ENCODE measurements at places on chromosomes 1 and 21.

- DNase-seq: no peak
Measured at GRCh38 chr1:43596579-43596978, 53.4 kb upstream of the KDM4A start.

- no peak for DNase-seq
Measured at GRCh38 chr1:143643148-143643885, 328.5 kb downstream of the FAM72C start.

- no peak for DNase-seq
Measured at GRCh38 chr1:244836584-244836983, 1.1 kb downstream of the COX20 start.

DNA sequence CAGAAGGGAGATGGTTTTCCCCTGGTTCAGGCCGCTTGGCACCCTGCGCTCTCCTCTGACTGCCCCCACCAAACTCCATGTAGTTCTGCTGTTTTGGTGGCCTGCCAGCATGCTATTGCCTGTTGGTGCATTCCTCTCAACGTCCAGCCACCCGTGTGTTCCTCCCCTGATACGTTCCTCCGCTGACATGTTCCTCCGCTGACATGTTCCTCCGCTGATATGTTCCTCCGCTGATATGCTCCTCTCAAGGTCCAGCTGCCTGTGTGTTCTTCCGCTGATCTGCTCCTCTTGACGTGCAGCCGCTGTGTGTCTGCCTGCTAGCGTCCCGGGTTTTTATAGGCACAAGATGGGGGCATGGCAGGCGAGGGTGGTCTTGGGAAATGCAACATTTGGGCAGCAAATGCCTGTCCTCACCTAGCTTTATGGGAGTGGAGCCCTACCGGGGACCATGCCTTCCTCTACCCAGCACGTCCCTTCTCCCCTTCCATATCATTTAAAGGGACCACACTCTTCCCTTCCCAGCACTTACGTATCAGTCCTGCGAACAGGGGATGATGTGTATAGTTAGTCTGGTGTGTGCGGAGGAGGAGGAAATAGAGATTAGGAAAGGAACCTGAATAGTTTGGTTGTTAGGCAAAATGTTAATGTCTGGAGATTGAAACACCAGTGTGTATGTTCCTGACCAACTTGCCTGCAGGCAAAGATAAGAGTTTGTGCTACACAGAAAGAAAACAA, 40.6 kb upstream of the PLA2G5 start:
- DNase-seq: no peak

DNA sequence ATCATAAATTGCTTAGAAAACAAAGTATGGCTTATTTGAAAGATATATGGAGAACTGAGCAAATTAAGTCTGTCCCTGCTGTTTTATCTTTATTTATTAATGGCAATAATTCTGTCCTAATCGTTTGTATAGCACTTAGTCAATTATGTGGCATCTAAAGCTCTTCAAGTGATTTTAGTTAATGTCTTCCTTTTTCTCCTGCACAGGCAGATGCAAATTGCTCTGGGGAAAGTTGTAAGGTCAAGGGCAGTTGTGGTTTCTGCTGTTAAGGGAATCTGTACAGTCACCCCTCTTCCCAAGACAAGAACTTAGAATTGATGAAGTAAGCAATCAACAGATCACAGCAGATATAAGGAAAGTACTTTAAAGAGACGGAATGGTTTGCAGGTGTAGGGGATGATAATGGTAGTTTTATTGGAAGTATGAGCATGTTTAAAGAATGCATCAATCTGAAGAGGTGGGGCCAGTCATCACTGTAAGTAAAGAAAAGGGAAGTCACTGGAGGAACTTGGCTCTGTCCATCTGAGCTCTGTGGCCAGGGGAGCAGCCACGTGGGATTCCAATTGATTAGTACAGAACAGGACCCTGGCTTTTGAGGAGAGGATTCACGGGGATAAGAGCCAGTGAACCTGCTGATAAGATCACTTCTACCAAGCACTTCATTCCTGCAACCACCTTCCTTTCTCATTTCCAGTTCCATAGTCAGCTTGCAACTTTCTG, 116.0 kb upstream of the KCNJ6 start:
- DNase-seq: peak; percentile 10

GRCh38 chr1:231020139-231020601, 19.9 kb downstream of the FAM89A start:
- peak; percentile 31 for DNase-seq

Measured in NB4 (cell line).